ENCODE measurements at places on chromosomes 4 and X.

DNA sequence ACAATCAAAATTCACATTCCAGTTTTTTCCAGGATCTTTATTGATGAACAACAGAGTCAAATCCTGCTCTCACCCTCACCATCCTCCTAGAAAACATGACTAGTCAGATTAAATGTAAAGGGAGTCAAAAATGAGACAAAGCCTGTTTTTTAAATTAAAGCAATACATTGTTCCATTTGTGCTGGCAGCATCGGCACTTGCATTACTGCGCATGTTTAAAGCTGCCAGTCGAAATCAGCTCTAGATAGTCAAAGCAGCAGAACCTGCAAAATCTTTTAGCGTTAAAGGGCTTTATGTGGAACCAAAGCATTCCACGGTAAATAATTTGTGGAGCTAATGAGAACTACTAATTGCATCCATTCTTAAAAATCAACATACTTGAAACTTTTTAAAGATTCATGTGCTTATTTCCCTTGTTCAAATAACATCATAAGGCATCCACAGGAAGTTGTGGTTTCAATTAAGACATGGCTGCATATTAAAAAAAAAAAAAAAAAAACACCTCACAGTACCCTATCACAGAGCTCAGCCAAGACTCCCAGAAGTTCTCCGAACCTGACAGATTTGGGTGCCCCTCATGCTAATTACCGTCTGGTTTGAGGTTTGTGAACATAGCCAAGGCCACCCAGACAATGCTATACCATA lies 82.2 kb downstream of the SH3KBP1 start:
- no peak overlapping the region for H3K27ac ChIP-seq
- H3K4me3 ChIP-seq = no peak overlapping the region

- H3K36me3 ChIP-seq = no peaks in the 10 kb centered on the region
- no peaks in the 10 kb centered on the region for H3K27me3 ChIP-seq
- no peak overlapping the region for H3K4me3 ChIP-seq
- H3K27ac ChIP-seq = no peak overlapping the region
Measured at GRCh38 chr4:162497564-162498167, 333.9 kb upstream of the FSTL5 start.

DNA sequence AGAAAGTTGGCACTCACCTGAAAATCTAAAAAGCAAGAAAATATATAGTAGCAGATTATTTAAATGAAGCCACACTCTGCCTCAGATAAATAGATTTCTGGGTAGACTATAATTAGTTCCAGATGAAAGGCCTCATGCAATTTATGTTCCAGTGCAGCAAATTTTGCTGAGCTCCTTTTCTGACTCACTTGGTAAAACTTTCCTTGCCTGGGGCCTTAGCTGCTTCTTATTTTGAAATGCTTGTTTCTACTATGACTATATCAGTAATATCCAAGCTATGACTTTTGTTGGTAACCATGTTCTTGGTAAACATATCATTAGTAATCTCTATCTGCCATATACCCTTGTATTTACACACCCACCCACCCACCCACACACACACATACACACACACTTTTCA lies 961.8 kb downstream of the SH3BGRL start:
- no peaks in the 10 kb centered on the region for H3K4me1 ChIP-seq
- H3K4me3 ChIP-seq = no peak overlapping the region
- no peak for DNase-seq
- no peaks in the 10 kb centered on the region for H3K27me3 ChIP-seq
- H3K36me3 ChIP-seq = no peaks in the 10 kb centered on the region
- no peak overlapping the region for H3K27ac ChIP-seq

GRCh38 chr4:144720491-144720890 lies 74.5 kb downstream of the HHIP start:
- no peak overlapping the region for H3K4me3 ChIP-seq
- peaks cover 15% of the 10 kb centered on the region for H3K4me1 ChIP-seq
- DNase-seq = no peak
- H3K27me3 ChIP-seq = no peaks in the 10 kb centered on the region
- no peaks in the 10 kb centered on the region for H3K36me3 ChIP-seq
- H3K27ac ChIP-seq = no peak overlapping the region
